ENCODE measurements at places on chromosomes 12 and 14.

DNA sequence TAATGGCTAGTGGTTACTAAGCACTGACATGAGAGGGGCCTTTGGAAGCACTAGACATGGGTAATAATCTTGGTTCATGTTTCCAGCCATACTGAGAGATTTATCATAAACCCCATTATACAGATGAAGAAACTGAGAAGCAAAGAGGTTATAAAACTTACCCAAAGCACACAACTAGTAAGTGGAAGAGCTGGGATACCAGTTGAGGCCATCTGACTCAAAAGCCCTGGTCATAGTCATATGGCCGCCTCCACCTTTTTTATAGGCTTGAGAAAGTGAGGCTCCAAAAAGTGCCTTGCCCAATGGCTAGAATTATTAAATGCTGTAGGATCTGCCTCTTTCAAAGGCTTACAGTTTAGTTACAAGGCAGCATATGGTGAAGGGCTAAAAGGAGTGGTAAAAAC lies 944 bp downstream of the TXNRD1 start:
- DNase-seq, result no peak

- no peak for DNase-seq
Measured at GRCh38 chr12:4943938-4944284, 34.2 kb downstream of the KCNA1 start.

DNA sequence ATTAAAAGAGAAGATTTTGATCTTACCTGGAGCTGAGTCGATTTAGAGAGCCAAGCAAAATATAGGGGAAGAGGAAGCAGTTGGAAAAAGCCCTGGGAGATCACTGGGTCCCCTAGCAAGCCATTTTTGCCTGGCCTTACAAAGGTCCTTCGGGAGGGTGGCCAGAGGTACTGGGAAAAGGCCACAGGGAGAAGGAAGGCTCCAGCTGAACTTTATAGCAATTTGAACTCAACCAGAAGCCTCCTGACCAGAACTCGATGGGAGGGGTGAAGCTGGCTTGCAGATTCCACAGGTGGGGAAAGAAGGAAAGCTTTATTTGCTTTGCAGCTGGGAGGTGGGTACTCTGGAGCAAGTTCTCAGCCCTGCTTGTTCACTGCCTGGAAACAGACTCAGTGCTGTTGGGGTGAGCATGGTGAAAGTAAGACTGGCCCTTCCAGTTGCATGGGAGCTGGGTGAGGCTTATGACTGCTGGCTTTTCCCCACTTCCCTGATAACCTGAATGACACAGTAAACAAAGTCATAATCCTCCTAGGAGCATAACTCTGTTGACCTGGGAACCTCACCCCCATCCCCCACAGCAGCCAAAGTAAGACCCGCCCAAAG lies 855.8 kb downstream of the FSCB start:
- DNase-seq, result no peak

DNA sequence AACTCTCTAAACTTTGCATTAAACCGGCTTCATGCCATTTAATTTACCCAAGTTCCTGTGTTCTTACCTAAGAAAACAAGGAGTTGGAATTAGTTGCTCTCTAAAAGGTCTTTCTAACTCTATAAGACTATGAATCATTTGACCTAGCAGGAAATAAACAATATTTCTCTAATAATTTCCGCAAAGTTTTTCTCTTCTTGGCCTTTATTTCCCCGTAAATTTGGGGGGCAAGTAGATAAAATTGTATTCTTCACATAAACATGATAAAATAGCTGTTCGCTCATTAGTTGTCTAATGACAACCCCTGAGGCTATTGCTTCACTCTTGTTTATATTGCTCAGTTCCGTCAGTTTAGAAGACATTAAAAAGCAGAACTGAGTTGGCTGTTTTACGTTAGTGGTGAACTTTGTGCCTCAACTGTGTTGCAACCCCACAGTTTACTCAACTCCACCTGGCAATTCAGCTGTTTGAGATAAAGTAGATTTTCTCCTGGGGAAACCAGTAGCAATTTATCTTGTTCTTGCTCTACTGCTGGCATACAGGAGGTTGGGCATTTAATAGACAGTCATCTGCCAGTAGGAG lies 74.7 kb downstream of the BTG1 start:
- DNase-seq, result no peak

DNA sequence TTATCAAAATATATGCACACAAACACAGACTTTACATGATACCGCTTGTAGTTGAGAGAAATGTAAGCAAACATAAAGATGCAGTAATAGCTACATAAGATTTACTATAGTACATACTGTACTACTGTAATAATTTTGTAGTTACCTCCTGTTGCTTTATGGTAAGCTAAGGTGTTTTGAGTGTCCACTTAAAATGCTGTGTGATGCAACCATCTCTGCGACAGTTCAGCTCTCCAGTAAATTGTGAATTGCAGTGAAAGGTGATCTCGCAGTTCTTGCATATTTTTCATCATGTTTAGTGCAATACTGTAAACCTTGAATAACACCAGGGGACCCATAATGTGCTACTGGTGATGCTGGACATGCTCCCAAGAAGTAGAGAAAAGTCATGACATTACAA lies 21.6 kb downstream of the ZC3H14 start:
- no peak for DNase-seq

GRCh38 chr12:132291402-132292175 lies 37.8 kb downstream of the GALNT9 start:
- DNase-seq, result no peak

DNA sequence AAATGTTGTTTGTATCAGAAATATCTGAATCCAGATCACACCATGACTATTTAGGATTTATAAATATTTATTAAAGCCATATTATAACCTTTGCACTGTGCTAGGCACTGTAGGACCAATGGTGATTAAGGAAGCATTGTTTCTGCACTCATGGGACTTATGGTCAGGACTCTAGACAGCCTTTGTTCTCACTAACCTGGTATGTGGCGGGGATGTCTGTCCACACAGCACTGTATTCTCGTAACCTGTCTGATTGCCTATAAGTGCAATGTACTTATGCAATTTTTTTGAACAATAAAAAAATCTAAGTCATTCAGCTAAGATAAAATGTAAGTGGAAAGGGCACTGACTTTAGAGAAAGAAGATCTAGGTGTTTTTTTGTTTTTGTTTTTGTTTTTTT lies 6.7 kb upstream of the SSPN start:
- no peak for DNase-seq

- no peak for DNase-seq
Measured at GRCh38 chr12:26149968-26150500, 25.2 kb upstream of the BHLHE41 start.

DNA sequence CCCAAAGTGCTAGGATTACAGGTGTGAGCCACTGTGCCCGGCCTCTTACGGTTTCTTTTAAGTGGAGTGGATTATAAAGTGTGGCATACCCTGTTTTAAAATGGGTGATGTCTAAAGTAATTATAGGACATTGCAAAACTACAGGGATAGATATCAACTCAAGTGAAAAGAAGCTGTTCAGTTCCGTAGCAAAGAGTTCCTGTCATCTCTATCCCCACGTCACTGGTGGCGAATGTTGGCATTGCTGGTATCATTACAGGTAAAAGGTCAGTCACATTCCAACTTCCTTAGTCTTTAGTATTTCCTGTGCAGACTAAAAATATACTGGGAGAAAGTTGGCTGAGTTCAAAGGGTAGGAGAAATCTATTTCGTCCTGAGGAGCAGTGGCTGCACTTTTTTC lies 95.6 kb upstream of the SLC38A2 start:
- DNase-seq, result no peak

DNA sequence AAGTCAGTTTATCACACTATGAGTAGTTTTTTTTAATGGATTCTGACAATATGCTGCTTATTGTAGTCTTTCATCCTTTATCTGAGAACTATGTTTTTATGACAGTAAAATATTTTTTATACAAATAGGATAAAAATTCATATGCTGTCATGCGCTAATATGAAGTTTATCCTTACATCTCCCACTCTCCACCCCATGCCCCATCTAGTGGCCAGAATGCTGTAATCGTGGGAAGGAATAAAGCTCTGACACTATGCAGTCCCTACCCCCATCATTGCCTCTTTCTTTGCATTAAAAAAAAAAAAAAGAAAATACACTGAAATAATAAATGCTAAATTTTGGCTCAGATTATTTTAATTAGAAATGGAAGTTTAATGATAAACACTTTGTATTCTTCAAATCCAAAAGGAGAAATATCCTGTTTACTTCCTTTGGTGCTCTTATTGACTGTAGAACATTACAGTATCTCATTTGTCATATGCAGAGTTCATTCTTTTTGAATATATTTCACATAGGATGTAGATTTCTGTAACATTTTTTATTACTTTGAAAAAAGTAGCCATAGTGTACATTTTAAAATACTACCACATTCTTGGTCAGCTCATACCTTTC lies 145.9 kb upstream of the SLCO1C1 start:
- DNase-seq, result no peak

GRCh38 chr12:49975318-49975761 lies 2.6 kb downstream of the AQP6 start:
- no peak for DNase-seq

DNA sequence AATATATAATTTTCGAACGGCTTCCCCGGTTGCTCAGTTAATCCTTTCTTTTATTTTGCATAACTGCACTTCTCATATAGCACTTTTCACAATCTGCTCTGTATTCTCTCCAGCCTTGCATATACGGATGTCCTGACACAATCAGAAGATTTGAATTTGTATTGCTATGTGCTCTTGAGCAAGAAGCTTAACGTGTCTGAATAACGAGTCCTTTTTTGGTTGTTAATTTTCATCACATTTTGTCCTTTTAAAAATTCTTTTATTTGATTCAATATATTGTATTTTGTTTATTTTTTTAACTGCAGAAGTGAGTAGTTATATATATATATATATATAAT lies 17.6 kb downstream of the A2M start:
- no peak for DNase-seq

- DNase-seq, result no peak
Measured at GRCh38 chr12:79422060-79422812, 268.5 kb downstream of the PAWR start.

DNA sequence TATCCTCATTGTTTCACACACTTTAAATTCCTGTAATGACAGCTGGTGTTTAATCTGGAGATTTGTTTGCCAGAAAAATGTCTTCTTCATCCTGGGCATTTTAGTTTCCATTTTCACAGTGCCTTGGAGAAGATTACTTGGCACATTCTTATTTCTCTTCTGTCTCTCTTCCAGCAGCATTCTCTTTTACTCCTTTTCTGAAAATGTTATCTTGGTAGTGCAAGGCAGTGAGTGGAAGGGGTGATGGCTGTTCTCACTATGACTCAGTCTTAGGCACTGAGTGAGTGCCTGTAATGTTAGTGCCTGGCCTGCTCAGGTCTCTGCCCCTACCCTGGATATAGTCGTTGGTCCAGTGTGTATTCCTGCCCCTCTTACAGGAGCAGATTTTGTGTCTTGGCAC lies 13.1 kb downstream of the CLECL1 start:
- DNase-seq, result no peak

DNA sequence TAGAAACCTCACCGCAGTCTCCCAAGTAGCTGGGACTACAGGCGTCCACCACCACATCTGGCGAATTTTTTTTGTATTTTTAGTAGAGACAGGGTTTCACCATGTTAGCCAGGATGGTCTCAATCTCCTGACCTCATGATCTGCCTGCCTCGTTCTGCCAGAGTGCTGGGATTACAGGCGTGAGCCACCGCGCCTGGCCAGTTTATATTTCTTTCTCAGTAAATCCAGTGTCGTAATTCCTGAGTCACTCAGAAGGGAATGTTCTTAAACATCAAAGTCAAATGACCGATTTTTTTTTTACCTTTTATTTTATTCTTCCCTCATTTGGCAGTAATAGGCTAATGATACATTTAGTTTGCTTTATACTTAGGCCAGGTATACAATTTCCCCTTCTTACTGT lies 80.5 kb downstream of the FBXO33 start:
- no peak for DNase-seq

- DNase-seq, result no peak
Measured at GRCh38 chr12:107415071-107415470, 270.5 kb upstream of the PWP1 start.

DNA sequence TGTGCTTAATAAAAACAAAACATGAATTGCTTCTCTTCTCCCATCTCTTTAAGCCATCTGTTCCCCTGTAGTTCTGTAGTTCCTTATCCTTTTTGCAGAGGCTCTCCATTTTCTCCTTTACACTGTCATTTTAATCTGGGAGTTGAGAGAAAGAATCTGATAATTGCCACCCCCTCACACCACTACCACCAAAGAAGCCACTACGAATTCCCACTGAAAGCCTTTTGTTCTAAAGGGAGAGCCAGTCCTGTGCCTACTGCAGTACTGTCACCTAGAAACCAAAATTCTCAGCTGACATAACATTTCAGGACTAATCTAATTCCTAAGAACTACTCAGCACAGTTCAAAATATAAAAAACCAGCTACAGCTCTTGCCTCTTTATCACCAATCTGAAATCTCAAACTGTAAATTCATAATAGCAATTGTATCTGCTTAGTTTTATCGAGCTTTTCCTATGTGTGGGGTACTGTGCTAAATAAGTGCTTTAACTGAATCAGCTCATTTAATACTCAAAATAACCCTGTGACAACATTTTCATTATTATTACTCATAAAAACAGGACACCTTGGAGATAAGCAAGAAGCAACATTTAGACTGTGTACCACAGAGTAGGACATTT lies 72.4 kb downstream of the SPPL3 start:
- DNase-seq, result no peak

GRCh38 chr14:102819747-102820330 lies 42.6 kb downstream of the TRAF3 start:
- DNase-seq, result no peak

- no peak for DNase-seq
Measured at GRCh38 chr12:53983950-53984572, 885 bp upstream of the HOXC10 start.

GRCh38 chr14:100988956-100989355 lies 85.4 kb upstream of the RTL1 start:
- no peak for DNase-seq

DNA sequence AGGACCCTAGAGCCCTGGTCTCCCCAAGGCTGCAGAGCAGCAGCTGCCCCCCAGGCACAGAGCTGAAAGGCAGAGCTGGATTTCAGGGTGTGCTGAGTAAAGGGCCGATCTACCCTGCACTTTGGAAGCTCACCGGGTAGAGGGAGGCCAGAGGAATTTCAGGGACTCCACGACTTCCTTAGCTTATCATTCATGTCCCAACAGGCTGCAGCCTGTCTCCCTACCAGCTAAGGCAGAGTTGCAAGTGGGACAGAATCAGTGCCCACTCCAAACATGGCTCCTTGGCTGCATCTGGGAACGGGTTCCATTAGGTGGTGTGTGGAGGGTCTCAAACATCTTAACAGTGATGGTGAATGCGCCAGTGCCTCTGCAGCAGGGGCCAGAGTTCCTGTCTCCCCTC lies 27.5 kb downstream of the MMAB start:
- no peak for DNase-seq

DNA sequence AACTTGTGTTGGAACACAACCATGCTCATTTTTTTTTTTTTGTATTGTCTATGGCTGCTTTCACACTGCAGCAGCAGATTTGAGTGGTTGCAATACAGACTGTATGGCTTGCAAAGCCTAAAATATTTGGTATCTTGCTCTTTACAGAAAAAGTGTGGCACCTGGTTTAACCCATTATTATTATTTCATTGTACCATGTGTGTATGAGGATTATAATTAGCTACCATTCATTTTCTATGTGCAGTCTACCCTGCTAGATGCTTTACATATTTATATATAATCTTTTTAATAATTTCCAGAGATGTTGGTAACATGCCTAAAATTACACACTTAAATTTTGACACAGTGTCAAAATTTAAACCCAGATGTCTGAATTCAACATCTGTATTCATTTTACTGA lies 37.7 kb downstream of the SPATS2 start:
- DNase-seq, result no peak

- no peak for DNase-seq
Measured at GRCh38 chr12:42426746-42427145, 100.8 kb downstream of the PPHLN1 start.

GRCh38 chr12:132549059-132549458 lies 59.1 kb downstream of the FBRSL1 start:
- DNase-seq, result no peak

GRCh38 chr12:126033751-126034150 lies 968.5 kb downstream of the AACS start:
- DNase-seq, result no peak
